ENCODE measurements at places on chromosomes 7 and 10. TPM values are rescaled to one million over a fixed set of nuclear protein-coding genes. Genes with fewer than 3 reads are reported as not detected.

DNA sequence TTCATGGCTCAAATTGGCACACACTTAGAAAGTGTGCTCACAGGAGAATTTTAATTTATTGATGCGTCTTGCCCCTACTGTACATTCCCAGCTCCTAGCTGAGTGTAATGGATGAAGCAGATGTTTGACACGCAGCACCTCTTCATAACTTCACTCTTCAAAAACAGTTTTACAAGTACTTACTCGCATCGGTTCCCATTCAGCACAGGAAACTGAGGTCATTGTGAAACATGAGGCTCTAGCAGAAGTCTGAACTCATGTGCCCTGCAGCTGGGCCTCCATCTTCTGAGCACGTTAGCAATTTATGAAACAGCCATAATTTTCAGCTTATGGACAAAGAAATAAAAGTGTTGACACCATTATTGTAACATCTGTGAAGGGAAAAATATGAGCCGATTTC, 558.9 kb upstream of the MGMT start:
- no peaks in the 10 kb centered on the region for H3K4me1 ChIP-seq
- no peak overlapping the region for H3K4me3 ChIP-seq
- no peak overlapping the region for H3K27ac ChIP-seq
- no peaks in the 10 kb centered on the region for H3K36me3 ChIP-seq

GRCh38 chr10:114397651-114398145, 6.6 kb downstream of the AFAP1L2 start:
- H3K4me3 ChIP-seq = no peak overlapping the region
- no peak overlapping the region for H3K27ac ChIP-seq
- DNase-seq = no peak
- H3K4me1 ChIP-seq = peaks cover 1% of the 10 kb centered on the region

DNA sequence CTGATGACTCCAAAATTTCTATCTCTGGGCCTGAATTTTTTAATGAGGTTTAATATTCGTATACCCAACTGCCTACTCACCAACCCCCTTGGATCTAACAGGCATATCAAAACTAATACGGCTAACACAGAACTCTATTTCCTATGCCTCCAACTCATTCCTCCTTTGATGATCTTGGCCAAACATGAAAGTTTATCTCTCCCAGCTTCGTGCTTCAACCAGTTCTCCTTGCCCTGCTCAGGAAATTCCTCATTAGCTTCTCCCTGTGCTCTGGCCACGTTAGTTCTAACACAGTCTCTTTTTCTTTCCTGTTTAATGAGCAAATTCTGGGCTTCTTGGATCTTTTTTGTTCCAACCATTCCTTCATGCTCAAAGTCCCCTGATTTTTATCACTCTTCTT, 138.9 kb upstream of the PTN start:
- no peak overlapping the region for H3K4me3 ChIP-seq
- no peak overlapping the region for H3K27ac ChIP-seq
- H3K4me1 ChIP-seq = no peaks in the 10 kb centered on the region
- H3K36me3 ChIP-seq = no peaks in the 10 kb centered on the region
- no peaks in the 10 kb centered on the region for H3K27me3 ChIP-seq

GRCh38 chr7:29308424-29308823, 113.8 kb downstream of the CHN2 start:
- no peak overlapping the region for H3K4me3 ChIP-seq
- H3K27me3 ChIP-seq = no peaks in the 10 kb centered on the region
- H3K4me1 ChIP-seq = no peaks in the 10 kb centered on the region
- DNase-seq = no peak
- H3K36me3 ChIP-seq = no peaks in the 10 kb centered on the region

- no peak for DNase-seq
Observed at GRCh38 chr7:21028186-21028585, 241.5 kb upstream of the SP8 start.

GRCh38 chr10:132291826-132292225, 15.9 kb downstream of the STK32C start:
- H3K27ac ChIP-seq = no peak overlapping the region
- no peak for DNase-seq
- no peaks in the 10 kb centered on the region for H3K4me1 ChIP-seq
- H3K36me3 ChIP-seq = no peaks in the 10 kb centered on the region
- H3K27me3 ChIP-seq = peaks cover 8% of the 10 kb centered on the region
- H3K4me3 ChIP-seq = no peak overlapping the region

DNA sequence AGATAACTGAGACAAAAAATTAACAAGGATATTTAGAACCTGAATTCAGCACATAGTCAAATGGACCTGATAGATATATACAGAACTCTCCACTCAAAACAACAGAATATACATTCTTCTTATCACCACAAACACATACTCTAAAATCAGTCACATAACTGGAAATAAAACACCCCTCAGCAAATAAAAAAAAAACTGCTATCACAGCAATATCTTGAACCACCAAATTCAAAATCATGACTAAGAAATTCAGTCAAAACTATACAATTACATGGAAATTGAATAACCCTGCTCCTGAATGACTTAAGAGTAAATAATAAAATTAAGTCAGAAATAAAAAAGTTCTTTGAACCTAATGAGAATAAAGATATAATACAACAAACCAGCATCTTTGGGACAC, 30.0 kb upstream of the ZNF722 start:
- DNase-seq = no peak
- H3K4me3 ChIP-seq = no peak overlapping the region
- H3K27ac ChIP-seq = no peak overlapping the region
- no peaks in the 10 kb centered on the region for H3K4me1 ChIP-seq

DNA sequence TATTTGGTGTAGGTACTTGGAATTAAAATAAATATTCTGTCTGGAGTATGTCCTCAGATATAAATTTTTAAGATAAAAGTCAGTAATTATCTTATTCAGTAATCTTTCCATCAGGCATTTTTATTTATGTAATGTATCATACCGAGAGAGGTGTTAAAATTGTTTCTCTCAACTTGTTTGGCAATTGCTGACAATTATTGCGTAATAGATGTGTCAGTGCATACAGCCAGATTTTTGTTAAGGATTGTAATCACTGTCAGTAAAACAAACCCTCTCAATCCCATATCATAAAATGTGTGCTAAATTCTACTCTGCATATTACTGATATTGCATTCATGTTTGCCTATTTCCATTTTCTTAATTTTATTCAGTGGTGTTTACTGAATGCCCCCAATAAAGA, 69.2 kb downstream of the CNTNAP2 start:
- no peak overlapping the region for H3K27ac ChIP-seq
- no peak for DNase-seq
- no peaks in the 10 kb centered on the region for H3K27me3 ChIP-seq

- H3K27ac ChIP-seq = no peak overlapping the region
- no peaks in the 10 kb centered on the region for H3K36me3 ChIP-seq
- H3K4me1 ChIP-seq = no peaks in the 10 kb centered on the region
- no peak for DNase-seq
- peaks cover 10% of the 10 kb centered on the region for H3K27me3 ChIP-seq
Observed at GRCh38 chr7:44969049-44969700, 9.6 kb downstream of the MYO1G start.

DNA sequence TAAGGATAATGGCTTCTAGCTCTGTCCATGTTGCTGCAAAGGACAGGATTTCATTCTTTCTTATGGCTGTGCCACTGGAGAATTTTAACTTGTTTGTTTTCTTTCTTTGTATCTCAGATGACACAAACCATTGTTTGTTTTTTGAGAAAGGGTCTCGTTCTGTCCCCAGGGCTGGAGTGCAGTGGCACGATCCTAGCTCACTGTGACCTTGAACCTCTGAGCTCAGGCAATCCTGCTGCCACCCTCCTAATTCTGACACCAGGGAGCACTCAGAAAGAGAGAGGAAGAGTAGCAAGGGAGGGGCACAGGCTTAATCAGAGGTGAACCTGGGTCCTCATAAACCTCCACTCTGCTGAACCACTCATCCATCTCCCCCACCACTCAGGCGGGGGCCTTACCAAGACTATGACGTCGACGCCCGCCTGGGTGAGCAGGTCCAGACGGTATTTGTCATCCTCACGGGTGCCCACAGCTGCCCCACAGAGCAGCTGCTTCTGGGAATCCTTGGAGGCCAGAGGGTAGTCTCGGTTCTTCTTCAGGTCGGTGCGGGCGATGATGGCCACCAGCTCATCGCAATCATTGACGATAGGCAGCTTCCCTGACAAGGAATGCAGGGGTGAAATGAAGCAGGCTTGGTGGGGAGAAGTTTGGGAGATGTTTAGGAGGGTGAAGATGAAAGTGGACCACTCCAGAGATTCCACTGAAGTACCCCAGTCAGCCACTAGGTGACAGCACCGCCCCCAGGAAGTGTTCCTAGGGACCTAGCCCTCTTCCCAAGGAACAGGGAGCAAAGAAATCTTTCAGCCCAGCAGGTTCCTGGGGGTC, 11.6 kb downstream of the IMPDH1 start:
- no peaks in the 10 kb centered on the region for H3K27me3 ChIP-seq
- H3K36me3 ChIP-seq = peaks cover 58% of the 10 kb centered on the region
- H3K4me3 ChIP-seq = no peak overlapping the region
- H3K4me1 ChIP-seq = no peaks in the 10 kb centered on the region
- DNase-seq = peak; percentile 41
- H3K27ac ChIP-seq = no peak overlapping the region

DNA sequence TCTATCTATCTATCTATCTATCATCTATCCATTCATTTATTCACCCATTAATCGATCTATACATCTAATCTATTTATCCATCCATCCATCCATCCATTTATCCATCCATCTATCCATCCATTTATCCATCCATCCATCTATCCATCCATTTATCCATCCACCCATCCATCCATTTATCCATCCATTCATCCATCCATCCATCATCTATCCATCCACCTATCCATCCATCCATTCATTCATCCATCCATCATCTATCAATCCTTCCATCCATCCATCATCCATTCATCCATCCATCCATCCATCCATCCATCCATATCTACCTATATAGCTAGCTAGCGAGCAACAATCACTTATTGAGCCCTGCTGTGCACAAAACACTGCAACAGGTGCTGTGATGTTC, 953.1 kb upstream of the ZNF722 start:
- DNase-seq = no peak
- no peaks in the 10 kb centered on the region for H3K27me3 ChIP-seq
- H3K4me3 ChIP-seq = no peak overlapping the region
- no peaks in the 10 kb centered on the region for H3K36me3 ChIP-seq
- H3K4me1 ChIP-seq = no peaks in the 10 kb centered on the region
- H3K27ac ChIP-seq = no peak overlapping the region

DNA sequence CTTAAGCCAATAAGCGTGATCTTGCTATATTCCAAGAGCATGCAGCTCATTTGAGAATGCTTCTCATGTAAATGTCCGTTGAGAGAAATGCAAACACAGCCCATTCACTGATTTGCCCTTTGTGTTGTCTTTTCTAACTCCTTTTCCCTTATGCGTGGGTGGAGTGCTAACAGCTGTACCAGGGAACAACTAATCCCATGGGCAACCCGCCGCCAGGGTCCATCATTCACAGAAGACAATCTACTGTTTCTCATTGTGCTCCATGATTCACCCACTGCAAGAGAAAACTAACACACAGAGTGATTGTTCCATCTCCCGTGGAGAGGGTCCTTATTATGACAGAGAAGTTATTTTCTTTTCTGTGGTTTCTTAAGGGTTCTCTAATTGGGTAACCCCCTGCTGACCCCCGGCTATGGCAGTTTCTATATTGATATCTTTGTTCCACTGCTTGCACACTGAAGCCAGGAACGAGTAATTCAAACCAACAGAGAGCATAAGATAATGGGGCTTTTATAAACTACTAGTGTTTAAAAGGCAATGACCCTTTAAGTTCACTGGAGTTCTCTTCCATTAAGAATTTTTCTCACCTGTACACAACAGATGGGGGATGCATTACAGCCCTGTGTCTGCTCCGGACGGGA, 298.7 kb downstream of the BAMBI start:
- H3K4me1 ChIP-seq = no peaks in the 10 kb centered on the region
- H3K27ac ChIP-seq = no peak overlapping the region
- DNase-seq = peak; percentile 36
- H3K27me3 ChIP-seq = 0 out of 2 replicates have a peak, but pooled peaks cover 3% of the 10 kb centered on the region
- H3K4me3 ChIP-seq = no peak overlapping the region

GRCh38 chr10:49083261-49083660, 32.1 kb downstream of the VSTM4 start:
- no peak for DNase-seq
- H3K4me1 ChIP-seq = peaks cover 1% of the 10 kb centered on the region
- H3K27ac ChIP-seq = no peak overlapping the region
- no peaks in the 10 kb centered on the region for H3K27me3 ChIP-seq
- no peaks in the 10 kb centered on the region for H3K36me3 ChIP-seq

- H3K27ac ChIP-seq = no peak overlapping the region
- no peak for DNase-seq
- H3K36me3 ChIP-seq = no peaks in the 10 kb centered on the region
- no peaks in the 10 kb centered on the region for H3K4me1 ChIP-seq
- H3K27me3 ChIP-seq = peaks cover 1% of the 10 kb centered on the region
Observed at GRCh38 chr7:132002343-132002968, 446.0 kb upstream of the PODXL start.

The MYL7 gene
- total RNA-seq = not detected
